Cardiac atrium fibroblast (primary cell): ENCODE measurements at places on chromosomes 2 and 18. TPM values are rescaled to one million over a fixed set of nuclear protein-coding genes. Genes with fewer than 3 reads are reported as not detected.

The SIX3 gene
- total RNA-seq = not detected in 2 replicates

The ABCB11 gene
- under 0.01 and 0.65 TPM in 2 replicates for total RNA-seq

The SERPINB3 gene
- not detected in 2 replicates for total RNA-seq

The TMEM214 gene
- 43.7 and 46.0 TPM in 2 replicates for total RNA-seq

The CHRNG gene
- not detected in 2 replicates for total RNA-seq

The EXOC6B gene
- total RNA-seq = 21.8 and 26.4 TPM in 2 replicates

The COL4A4 gene
- total RNA-seq = 45.2 and 55.4 TPM in 2 replicates

The LYG2 gene
- total RNA-seq = not detected in 2 replicates

The G6PC2 gene
- not detected in 2 replicates for total RNA-seq

The R3HDM1 gene
- total RNA-seq = 10.0 and 10.3 TPM in 2 replicates

The MARCHF4 gene
- total RNA-seq = 2.6 and 4.7 TPM in 2 replicates

The MC5R gene
- not detected in 2 replicates for total RNA-seq

The SESTD1 gene
- total RNA-seq = 8.8 and 22.8 TPM in 2 replicates

The LYPD6 gene
- not detected in 2 replicates for total RNA-seq

The DPYSL5 gene
- total RNA-seq = not detected in 2 replicates

The GPBAR1 gene
- total RNA-seq = not detected in 2 replicates

The REG3A gene
- not detected in 2 replicates for total RNA-seq

The L3MBTL4 gene
- total RNA-seq = not detected in 2 replicates

The EFEMP1 gene
- total RNA-seq = 5,147 and 5,474 TPM in 2 replicates

The POTEC gene
- total RNA-seq = not detected in 2 replicates

The KLHL29 gene
- total RNA-seq = 5.2 and 6.2 TPM in 2 replicates

The SULT1C4 gene
- total RNA-seq = 0.16 TPM in 1 of 2 replicates, not detected in the other

The STK16 gene
- 11.2 and 17.3 TPM in 2 replicates for total RNA-seq

The PSMA8 gene
- total RNA-seq = not detected in 2 replicates

The GDF7 gene
- total RNA-seq = 0.16 and 0.36 TPM in 2 replicates

The ZNF521 gene
- total RNA-seq = 1.8 and 2.9 TPM in 2 replicates

The SLC40A1 gene
- total RNA-seq = 3.9 and 5.2 TPM in 2 replicates

The IL36RN gene
- total RNA-seq = not detected in 2 replicates

The VWC2L gene
- not detected in 2 replicates for total RNA-seq

The ATP5MC3 gene
- total RNA-seq = 162 and 189 TPM in 2 replicates

The IL36B gene
- total RNA-seq = not detected in 2 replicates

The ITGB6 gene
- total RNA-seq = not detected in 2 replicates

The COL5A2 gene
- 771 and 891 TPM in 2 replicates for total RNA-seq

The ARL6IP6 gene
- 16.0 and 20.2 TPM in 2 replicates for total RNA-seq

The TMEFF2 gene
- total RNA-seq = 0.16 TPM in 1 of 2 replicates, not detected in the other

The OSR1 gene
- total RNA-seq = 38.1 and 72.7 TPM in 2 replicates

The CLEC4F gene
- not detected in 2 replicates for total RNA-seq

The AMER3 gene
- not detected in 2 replicates for total RNA-seq

The CLHC1 gene
- 6.2 TPM in 1 of 2 replicates, not detected in the other for total RNA-seq

The MAP2 gene
- 2.6 and 3.4 TPM in 2 replicates for total RNA-seq

The KCNG3 gene
- total RNA-seq = not detected in 2 replicates

The STAT4 gene
- total RNA-seq = 3.8 and 7.8 TPM in 2 replicates

The KIF5C gene
- total RNA-seq = 0.16 TPM in 1 of 2 replicates, not detected in the other

The CRYGC gene
- not detected in 2 replicates for total RNA-seq

The KCNK3 gene
- total RNA-seq = under 0.01 TPM in 1 of 2 replicates, not detected in the other

The CYP27C1 gene
- total RNA-seq = 0.36 TPM in 1 of 2 replicates, not detected in the other

The EVX2 gene
- not detected in 2 replicates for total RNA-seq

The SMAD7 gene
- total RNA-seq = 34.7 and 34.8 TPM in 2 replicates

The FBXO15 gene
- total RNA-seq = not detected in 2 replicates
